H7 (cell line): ENCODE measurements at places on chromosomes 5 and 9. TPM values are rescaled to one million over a fixed set of nuclear protein-coding genes. Genes with fewer than 3 reads are reported as not detected.

The MRPS2 gene
- total RNA-seq = 115 and 121 TPM in 2 replicates

The PDGFRB gene
- 0.48 and 3.2 TPM in 2 replicates for total RNA-seq

The SPATA31E1 gene
- 0.07 TPM in 1 of 2 replicates, not detected in the other for total RNA-seq

The SPATA6L gene
- 0.48 TPM in 1 of 2 replicates, not detected in the other for total RNA-seq

The PPP1R26 gene
- 40.8 and 58.8 TPM in 2 replicates for total RNA-seq

The SLC6A3 gene
- total RNA-seq = 0.07 TPM in 2 replicates
